ENCODE measurements at places on chromosomes 2 and 18.
A peak's percentile ranks its signal among the peaks of the same experiment; 100 is the strongest.

- no peak for DNase-seq
Measured at GRCh38 chr2:111239107-111239506, 118.4 kb downstream of the BCL2L11 start.

GRCh38 chr2:69741229-69741574, 732 bp upstream of the ANXA4 start:
- peak; percentile 74 for DNase-seq

DNA sequence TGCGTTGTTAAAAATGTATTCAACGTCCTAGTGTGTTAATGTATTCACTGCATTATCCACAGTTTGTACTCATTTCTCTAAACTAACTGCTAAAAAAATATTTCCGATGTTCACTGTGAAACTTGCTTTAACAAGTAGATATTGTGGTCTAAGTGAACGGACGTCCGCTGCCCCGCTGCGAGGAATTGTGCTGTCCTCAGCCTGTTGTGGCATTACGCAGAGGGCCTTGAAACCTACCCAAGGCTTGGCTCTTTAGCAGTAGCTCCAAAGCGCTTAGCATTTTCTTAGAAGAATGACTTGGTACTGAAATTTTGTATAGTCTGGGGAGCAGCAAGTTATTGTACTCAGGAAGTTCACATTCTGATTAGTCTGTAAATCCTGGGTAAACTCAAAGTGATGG, 136.5 kb upstream of the SP5 start:
- DNase-seq = no peak

- DNase-seq = no peak
Measured at GRCh38 chr2:39608686-39609441, 56.9 kb upstream of the TMEM178A start.

DNA sequence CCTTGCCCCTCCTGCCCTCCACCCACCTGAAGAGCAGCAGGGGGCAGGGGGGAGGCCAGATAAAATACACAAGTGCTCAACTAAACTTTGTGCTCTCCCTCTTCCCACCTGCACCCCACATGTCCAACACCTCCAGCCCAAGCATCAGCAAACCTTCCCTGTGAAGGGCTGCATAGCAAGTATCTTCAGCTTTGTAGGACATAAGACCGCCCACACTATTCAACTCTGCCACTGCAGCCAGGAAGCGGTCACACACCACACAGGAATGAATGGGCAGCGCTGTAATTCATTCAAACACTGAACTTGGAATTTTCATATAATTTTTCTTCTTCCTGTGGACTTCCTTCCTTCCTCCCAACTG, 27.5 kb downstream of the TFCP2L1 start:
- no peak for DNase-seq

DNA sequence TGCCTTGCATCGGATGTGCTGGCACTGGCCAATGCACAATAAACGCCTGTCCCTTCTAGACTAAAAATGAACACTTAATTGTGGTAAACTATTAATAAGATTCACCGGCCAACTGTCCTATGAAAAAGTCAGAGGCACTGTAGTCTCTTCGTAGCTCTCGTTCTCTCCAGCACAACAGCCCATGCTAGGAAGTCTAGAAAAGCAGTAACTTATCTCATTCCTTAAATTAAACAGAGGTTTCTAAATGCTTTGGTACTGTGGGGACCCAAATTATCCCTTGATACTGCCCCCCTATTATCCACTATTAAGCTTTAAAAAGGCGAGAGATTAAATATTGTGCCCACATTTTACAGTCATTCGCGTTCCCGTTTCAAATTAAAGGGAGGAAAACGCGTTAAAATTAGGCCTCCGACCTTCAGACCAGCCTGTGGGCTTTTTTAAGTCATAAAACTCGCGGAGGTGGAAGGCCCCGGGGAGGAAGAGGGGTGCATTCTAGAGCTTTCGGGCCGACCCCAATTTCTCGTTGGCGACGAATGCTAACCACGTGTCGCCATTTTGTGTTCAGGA, 1.5 kb upstream of the PCBP1 start:
- no peak for DNase-seq

- no peak for DNase-seq
Measured at GRCh38 chr2:202911203-202911511, 316 bp downstream of the WDR12 start.

DNA sequence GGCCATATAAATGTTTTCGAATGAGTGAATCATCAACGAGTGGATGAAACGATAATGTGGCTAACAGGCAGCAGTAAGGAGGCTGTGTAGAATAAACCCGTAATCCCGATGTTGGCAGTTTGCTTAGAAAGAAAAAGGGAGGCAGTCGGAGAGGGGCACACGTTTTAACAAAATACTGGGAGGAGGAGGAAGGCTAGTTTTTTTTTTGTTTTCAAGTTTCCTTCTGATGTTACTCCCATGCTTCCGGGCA, 476 bp upstream of the MSH2 start:
- no peak for DNase-seq

DNA sequence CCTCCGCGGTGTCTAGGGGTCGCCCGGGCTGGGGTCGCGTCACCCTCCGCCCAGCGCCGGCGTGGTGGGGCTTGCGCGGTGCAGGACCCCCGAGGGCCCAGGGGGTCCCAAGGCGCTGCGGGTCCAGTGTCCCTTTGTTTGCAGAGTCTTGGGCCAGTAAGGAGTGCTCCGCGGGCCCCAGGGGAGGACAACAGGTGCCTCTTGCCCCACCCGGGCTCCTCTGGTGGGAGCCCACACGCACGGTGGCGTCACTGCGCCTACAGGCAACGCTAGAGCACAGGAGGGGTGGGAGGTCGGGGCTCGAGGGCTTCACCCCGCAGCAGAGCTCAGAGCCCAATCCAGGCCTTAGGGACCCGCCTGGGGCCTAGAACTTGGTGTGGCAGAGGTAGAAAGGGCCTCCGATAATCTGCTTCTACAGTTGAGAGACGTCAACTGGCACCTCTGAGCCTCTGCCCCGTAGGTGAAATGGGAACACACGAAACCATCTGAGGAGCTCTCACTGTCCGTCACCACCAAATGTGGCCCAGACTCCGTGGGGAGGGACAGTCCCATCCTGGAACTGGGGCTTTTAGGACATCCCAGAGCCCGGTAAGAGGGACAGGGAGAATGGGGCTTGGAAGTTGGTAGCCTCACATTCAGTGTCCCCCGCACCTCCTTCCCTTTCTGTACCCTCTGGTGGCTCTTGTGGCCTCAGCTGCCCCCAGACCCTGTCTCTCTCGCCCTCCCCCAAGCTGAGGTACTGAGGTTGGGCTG, 1.4 kb downstream of the ARID5A start:
- no peak for DNase-seq

DNA sequence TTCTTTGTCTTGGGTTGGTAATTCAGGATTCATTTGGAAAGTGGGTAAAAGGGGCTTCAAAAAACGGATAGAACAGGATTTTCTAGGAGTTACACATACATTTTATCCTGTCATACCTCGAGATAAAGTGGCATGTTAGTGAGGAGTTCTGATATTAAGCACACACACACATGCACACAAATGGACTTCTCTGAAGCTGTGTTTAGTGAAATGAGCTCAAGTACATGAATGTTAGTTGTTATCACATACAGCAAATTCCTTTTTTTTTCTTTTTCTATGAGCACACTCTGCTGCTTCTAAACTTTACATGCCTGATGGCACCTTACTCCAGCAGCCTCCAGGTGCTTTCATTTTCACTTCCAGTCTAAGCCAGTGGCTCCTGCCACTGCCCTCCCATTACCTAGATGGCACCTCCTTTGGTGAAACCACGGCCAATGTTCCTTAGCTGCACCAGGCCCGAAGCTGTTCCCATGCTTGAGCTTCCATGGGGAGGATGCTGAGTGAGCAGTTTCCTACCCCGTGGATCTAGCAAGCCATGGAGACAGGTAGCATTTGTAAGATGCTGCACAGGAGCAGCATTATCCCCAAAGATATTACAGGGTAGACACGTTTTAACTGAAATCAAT, 49.7 kb downstream of the STAT1 start:
- no peak for DNase-seq

DNA sequence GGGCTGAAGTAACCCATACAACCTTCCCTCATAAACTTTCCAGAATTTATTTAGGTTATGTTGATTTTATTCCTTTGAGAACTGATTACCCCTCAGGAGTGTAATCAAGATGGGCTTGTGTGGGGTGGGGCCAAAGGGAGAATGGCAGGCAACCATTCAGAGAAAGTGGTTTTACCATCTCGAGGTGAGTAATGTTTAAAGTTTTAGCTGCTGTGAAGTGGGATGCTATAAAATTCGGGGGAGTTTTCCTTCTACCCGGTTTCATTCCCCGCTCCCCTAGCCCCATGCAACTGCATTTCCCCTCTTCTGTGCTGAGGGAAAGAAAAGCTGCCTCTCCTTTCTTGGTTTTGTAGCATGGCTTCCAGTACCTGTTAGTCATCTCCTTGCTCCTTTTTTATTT, 34.7 kb downstream of the MAP4K4 start:
- no peak for DNase-seq

DNA sequence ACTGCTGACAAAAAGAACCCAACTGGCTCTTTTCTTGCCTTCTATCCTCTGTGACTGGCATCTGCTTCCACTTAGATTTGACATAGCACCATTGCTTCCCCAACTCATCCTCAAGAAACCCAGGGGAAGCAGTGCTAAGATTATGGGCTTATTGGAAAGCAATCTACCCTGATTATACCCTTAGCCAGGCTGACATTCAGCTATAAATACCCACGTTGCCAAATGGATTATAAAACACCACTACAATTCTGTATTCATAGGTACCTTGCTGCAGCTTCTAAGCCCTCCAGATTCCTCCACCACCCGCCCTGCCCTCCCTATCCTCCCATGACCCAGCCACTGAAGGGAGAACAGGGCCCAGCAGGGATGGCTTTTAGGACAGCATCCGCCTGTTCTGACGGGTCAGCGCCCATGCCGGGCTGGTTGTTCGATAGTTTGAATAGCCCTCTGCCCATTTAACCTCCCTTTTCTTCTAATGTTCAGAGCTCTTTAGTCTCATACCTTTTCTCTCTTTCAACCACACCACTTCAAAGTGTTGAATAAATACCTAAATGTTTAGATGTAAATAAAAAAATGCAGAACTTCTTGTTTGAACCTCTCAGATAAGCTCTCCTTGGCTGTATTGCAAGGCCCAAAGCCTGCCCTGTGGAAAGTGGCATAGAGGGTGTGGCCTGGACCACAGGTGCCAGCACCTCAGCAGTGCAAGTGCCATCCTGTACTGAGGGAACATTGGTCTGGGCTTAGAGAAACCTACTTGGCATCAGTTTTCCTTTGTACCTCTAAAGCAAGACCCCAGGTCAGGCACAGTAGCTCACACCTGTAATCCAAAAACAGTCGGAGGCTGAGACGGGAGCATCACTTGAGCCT, 86.6 kb upstream of the RGPD5 start:
- no peak for DNase-seq

- DNase-seq = peak; percentile 4
Measured at GRCh38 chr18:27184115-27185024, 738 bp downstream of the CHST9 start.

DNA sequence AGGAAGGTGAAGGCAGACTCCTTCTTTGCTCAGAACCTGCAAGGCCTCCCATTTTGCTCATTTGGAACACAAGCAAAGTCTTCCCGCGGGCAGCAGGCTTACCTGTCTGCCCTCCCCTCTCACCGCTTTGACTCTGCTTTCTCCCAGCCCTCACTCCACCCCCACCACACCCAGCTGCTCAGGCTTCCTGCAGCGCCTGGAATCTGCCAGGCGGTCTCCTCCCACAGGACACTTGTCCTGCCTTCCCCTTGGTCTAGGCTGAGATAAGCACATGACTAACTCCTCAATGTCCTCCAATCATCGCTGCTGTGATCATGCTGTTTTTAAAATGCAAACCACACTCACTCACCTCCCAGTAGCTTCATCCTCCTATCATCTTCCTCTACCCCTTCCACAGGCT, 430.0 kb downstream of the ZNF516 start:
- DNase-seq = peak; percentile 55

GRCh38 chr2:239055756-239056493, 208.0 kb downstream of the TWIST2 start:
- peak; percentile 49 for DNase-seq

GRCh38 chr2:9158786-9159779, 47.5 kb upstream of the ASAP2 start:
- no peak for DNase-seq

DNA sequence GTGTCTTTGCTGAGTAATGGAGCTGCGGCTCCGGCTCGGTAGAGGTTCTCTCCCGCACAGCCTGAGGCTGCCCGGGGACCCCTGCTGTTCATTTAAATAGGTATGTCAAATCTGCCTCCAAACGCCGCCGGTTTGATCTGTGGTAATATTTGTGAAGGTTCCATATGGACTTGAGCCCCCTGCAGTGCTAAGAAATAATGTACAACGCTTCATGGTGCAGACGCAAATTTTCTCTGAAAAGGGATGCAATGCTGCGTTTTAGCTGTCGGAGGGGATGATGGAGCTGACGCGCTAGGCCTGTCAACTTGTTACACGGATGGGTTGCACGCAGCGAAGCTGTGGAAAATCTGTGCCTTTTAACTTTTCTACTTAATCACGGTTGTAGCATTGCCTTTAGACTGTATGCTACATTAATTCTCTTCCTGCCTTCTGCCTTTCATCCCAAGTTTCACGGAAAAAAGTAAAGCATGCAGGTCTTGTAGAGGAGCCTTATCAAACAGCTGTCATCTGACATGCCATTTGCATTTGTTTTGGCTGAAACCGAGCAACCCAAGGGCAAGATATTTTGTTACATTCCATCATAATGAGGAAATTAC, 43.2 kb downstream of the MRPS9 start:
- no peak for DNase-seq

GRCh38 chr18:79402977-79403722, 7.4 kb downstream of the NFATC1 start:
- DNase-seq = peak; percentile 32

- DNase-seq = no peak
Measured at GRCh38 chr2:121253021-121253673, 31.9 kb downstream of the TFCP2L1 start.

DNA sequence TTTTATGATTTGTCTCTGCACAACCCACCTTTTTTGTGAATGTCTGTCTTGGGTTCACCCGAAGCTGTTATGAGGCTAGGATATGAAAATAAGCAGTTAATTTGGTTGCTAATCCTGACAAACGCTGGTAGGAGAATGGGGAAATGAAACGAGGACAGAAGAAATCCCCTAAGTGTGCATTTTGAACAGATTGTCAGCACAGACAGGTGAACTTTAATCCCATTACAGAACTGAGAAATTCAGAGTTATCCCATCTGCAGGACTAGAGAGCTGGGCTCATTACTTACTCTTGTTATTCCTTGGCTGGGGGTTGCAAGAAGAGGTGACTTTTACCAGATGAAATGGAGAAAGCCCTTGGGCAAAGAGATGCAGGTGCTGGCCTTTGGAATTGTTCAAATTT, 123.3 kb upstream of the NYAP2 start:
- no peak for DNase-seq

DNA sequence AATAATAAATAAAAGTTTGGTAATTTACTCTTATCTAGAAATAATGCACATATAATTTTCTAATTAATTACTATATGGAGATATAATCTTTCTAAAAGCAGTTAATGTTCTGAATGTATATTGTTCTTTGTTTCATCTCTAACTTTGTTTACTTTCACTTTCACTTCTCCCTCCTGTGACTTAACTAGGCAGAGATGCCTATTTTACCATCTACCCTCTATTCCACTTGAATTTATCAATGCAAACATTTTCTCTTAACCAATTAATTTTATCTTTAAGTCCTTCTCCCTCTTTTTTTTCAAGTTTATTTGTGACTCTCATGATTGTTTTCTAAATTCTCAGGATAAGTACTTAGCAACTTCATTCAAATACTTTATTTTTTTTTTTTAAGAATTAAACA, 55.1 kb upstream of the IL1RL1 start:
- no peak for DNase-seq

GRCh38 chr2:121098556-121098955, 186.4 kb downstream of the TFCP2L1 start:
- DNase-seq = no peak

Measured in Daoy (cell line).